ENCODE measurements at places on chromosomes 4 and X.

GRCh38 chr4:48949086-48949485, 37.0 kb upstream of the CWH43 start:
- no peak for DNase-seq

GRCh38 chr4:6038711-6039110, 20.5 kb upstream of the C4orf50 start:
- DNase-seq = no peak

- no peak for DNase-seq
Measured at GRCh38 chrX:2901367-2902036, 27.6 kb downstream of the ARSD start.

DNA sequence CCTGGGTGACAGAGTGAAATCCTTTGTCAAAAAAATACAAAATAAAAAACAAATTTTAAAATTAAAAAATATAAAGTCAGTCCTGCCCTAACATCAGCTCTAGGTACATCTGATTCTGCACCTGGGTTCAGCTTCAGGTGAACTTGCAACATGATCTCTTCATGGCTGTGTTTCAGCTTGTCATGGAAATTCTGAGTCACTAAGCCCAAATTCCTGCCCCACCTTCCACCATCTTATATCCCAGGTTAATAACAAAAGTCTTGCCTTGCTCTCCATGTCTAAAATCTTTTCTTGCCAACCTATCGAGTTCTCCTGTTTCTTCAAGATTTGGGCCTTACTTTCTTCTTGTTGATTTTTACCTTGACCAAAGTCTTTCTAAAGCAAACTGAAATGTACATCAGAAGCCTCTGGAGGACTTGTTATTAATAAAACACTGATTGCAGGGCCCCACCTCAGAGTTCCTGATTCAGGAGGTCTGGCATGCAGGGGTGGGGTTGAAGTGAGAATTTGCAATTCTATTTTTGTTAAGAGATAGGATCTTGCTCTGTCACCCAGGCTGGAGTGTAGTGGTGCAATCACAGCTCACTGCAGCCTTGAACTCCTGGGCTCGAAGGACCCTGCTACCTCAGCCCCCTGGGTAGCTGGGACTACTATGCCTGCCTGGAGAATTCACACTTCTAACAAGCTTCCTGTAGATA, 125.8 kb upstream of the VCX3A start:
- DNase-seq = no peak

- DNase-seq = no peak
Measured at GRCh38 chr4:163448540-163449203, 24.9 kb downstream of the TKTL2 start.

GRCh38 chr4:124564121-124564520, 148.4 kb downstream of the ANKRD50 start:
- no peak for DNase-seq

- peak; percentile 8 for DNase-seq
Measured at GRCh38 chrX:63350465-63350877, 661 bp downstream of the SPIN4 start.

DNA sequence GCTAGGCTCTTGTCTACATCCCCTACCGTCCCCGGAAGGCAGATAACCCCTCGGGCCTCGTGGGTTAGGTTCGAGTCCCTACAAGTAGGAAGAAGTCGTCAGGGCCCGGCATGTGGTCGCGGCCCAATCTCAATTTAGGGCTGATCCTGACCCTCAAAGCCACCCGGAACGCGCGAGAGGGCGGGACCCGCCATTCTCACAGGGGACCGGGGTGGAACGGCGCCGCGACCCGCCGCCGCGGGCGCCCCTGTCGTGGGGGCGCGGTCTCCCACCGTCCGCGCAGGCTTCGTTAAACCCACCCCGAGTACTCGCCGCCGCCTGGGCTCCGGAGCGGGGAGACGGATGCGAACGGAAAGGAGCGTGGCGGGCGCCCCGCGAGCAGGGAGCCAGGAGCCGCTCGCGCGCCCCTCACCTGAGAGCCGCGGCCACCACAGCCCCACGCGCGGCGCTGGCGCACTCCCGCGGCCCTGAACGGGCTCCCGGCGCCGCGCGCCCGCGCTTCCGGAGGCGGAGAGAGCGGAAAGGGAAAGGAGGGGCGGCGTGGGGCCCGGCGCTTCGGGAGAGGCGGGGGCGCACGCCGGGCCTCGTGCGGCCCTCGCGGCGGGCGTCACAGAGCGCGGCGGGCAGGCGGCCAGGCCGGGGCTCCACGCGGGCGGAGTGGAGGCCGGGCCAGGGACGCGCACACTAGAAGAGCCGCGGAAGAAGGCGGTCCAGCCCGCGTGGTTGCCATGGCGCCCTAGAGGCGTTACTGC, at the start of gene CFAP97:
TSS of gene CFAP97 (minus strand) at position 515 of the 752 bp plus-strand sequence. CDS start 12,804 bp downstream, outside the sequence.
- DNase-seq = peak; percentile 89

- DNase-seq = no peak
Measured at GRCh38 chr4:86840858-86841257, 8.3 kb downstream of the SLC10A6 start.

- no peak for DNase-seq
Measured at GRCh38 chr4:76744241-76744921, 153.6 kb downstream of the SOWAHB start.

DNA sequence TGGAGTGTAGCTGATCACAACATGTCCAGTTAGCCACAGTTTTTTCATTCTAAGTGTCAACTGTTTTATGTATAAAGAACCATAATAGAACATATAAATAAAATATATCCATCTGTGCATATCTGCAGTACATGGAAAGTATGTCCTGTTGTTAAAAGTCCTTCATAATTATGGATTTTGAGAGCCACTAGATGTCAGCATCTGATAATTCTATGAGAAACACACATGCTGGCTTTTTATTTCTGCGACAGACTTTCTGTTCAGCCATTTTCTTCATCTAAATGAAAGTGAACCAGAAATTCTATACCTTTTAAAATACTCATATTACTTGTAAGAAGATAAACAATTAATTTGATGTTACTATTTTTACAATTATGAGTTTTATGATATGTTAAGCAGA, 251.5 kb downstream of the GPM6A start:
- peak; percentile 30 for DNase-seq

DNA sequence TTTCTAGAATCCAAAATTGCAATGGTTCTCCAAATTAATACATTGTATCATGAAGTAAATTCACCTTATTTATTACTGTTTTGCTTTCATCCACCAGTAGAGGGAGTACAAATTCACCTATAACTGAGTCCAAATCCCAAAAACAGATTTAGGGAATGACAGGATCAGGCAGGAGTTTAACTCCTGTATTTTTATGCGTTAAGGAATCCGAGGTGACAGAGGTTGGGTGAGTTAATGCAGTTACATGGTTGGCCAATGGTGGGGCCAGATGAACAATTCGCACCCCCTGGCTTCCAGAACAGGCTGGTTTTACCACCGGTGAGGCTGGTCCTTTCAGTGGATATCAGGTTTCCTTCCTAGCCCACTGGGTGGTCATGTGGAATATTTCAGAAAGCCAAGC, 82.4 kb downstream of the MTNR1A start:
- no peak for DNase-seq

DNA sequence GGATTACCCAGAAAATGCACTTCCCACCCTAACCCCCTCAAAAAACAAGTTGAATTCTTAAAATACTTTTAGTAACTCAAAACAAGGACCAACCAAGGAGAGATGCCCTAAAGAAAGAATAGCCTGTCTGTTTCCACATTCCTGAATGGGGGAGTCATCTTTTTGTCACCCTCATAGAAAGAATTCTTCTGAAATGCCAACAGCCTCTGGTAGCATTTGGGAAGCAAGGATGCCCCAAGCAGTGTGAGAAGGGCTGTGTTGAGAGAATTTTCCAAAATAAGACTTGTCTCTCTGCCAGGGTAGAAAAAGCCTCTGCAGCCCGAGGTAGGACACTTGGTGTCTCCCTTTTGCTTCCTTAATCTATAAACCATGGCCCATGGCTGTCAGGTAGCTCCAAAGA, 173.1 kb upstream of the VCX3A start:
- DNase-seq = no peak

DNA sequence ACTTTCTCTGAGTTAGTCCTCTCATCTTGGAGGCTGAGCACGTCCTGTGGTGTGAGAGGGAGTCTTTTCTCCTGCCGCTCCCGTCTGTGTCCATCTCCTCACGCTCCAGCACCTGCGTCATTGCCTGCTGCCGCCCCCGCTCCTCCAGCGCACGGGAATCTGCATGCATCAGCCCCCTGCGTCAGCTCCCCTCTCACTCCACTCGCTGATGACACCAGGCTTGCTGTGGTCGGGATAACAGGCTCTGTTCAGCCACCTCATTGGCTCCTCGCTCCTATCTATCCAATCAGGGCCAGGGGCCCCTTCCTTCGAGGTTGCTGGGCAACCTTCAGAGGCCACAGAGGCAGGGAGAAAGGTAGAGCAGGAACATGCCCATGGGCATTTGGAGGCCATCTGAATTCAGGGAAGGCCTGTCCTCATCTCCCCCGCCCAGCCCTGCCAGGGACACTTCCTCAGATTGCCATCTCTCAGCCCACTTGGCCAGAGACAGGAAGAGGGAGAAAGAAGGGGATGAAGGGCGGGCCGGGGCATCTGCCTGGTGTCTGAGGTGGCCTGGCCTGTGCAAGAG, 9.3 kb downstream of the ZNF185 start:
- DNase-seq = no peak

- DNase-seq = no peak
Measured at GRCh38 chrX:47206316-47206715, 12.2 kb upstream of the CDK16 start.

- no peak for DNase-seq
Measured at GRCh38 chr4:60605646-60606354, 594.3 kb upstream of the ADGRL3 start.

DNA sequence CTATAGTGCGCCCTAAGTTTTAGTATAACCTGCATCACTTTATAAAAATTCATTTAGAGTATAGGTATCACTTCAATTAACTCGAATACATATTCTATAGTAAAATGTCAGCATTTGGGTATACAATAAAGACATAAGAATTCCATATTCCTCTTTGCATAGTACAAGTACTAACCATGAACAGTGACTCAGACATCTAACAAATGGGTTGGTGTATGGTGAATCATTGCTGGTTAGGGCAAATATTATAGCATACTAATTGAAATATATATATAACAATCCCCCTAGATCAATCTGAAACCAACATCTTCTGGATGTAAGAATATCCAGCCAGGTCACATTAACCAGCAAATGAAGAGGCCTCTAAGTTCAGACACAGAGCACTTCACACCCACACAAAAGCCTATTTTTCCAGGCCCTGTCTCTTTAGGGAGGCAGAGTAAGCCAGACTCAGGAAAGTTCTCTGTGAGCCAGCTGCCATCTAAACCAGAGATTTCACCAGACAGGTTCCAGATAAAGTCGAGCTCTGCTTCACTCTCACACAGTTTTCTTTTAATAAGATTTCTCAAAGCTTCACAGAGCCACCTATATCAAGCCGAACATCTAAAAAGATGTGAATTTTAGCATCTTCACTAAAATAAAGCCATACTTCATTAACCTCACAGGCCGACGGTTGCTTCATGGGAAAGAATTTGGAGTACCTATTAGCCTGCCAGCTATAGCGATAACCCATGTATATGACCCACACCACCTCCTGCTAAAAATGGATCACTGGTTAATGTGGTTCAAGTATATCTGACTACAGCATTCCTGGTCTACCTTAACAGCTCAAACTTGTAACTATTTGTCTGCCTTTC, 200.0 kb upstream of the FTHL17 start:
- DNase-seq = no peak

DNA sequence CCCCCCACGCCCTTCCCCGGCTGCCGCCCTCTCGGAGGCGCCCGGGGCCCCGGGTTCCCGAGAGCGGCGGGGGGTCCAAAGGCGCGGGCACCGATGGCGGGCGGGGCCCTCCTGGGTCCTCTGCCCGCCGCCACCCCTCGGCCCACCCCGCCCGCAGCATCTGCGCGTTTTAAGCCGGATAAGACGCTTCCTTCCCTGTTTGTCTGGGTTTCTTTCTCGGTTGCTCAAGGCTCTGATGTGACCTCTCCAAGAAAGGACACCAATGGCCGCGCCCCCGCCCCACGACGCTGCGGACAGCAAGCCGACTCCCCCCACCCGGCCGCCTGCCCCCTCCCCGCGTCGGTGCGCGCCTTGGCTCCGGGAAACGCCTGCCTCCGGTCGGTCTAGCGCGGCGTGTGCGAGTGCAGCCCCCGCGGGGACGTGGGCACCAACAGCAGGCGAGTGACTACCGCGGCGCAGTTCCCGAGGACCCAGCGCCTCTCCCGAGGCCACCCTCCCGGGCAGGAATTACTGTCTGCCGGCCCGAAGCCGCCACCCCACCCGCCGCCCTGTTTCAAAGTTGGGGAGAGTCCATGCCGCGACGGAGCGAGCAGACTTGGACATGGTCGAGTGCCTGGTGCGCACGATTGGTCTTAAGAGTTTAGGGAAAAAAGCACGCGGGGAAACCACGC, 21.1 kb upstream of the HMX1 start:
- DNase-seq = no peak

GRCh38 chr4:113109106-113109718, 59.8 kb downstream of the ANK2 start:
- no peak for DNase-seq

DNA sequence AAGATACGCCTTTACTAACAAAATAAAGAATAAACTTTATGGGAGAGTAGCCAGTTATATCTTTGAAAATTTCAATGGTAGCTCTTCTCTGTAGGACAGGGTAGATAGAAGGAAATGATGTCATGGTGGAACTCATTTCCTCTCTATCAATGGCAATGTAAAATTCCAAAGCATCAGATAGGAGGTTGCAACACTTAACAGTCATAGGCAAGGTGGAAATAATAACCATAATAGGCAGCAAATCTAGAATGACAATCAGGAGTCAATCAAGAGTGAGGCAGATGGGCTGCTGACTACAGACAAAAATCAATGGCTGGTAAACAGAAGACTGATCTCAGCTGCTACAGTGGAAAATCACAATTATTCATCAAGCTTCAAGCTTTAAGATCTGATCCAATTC, 53.9 kb upstream of the TET2 start:
- DNase-seq = peak; percentile 5

DNA sequence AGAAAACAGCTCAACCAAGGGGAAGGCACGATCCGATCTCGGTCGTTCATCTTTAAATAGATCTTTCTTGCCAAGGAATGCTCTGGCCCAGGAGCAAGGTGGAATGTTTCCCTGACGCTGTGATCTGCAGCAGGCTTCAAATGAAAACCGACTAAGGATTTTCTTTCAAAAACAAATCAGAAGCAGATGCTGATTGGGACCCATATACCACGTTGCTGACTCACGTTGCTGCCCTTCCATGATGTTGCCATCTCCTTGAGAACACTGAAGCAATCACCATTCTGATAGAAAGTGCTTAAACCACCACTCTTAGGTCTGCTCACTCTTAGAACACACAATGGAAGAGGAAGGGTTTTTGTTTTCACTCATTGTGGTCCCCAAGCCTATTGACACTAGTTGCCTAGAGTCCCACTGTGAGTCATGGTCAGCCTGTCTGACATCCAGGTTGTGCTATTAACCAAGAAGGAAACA, 26.1 kb downstream of the LAMTOR3 start:
- no peak for DNase-seq
